ENCODE measurements at places on chromosomes 6 and 20.

GRCh38 chr20:48635791-48636267 is 192.0 kb downstream of the PREX1 start:
- peak; percentile 85 for DNase-seq

- no peak for DNase-seq
Measured at GRCh38 chr20:57553376-57554018, 7.4 kb upstream of the PCK1 start.

DNA sequence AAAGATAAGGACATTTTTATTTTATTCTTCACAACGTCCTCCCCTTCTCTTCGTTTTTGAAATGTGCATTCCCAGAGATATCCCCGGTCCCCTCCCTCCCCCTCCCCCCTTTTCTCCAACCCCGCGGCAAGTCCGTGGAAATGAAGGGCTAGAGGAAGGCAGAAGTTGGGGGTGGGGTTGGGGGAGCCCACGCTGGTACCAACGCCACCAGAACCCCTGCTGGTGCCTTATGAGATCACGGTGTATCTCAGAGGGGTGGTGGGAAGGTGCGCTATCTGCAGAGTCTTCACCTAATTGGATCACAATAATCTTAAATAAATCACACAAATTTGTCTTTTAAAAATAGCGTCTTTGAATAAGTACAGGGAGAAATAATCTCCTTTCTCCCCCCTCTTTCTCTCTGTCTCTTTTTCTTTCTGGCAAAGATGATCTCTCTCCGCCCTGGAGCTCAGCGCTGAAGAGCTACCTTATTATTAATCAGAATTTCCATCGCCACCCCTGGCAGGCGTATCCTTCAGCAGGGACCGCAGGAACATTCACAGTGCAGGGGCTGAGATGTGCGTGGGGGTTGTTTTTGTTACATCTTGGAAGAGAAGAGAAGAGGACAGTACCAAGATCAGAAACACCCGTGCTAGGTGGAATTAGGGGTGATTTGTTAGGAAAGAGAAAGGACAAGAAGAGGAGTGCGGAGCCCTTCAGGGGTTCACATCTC is 915 bp downstream of the CLVS2 start:
- DNase-seq = no peak

DNA sequence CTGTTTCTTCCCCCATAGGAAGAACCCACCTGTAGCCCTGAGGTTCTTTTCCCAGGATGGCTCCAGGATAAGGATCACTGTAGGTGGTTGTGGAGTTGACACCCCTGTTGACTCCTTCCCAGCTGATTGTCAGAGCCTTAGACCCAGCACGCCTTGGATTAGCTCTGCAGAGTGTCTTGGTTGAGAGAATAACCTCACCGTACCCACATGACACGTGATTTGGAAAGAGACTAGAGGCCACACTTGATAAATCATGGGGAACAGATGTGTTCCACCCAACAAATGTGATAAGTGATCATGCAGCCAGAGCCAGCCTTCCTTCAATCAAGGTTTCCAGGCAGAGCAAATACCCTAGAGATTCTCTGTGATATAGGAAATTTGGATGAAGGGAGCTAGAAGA is 12.2 kb downstream of the BTN3A1 start:
- DNase-seq = no peak

GRCh38 chr6:138862456-138862855 is 66.6 kb downstream of the ECT2L start:
- no peak for DNase-seq

- DNase-seq = peak; percentile 69
Measured at GRCh38 chr20:37564388-37565133, 36.9 kb upstream of the BLCAP start.

GRCh38 chr6:17392978-17393891 is at the start of gene CAP2:
Gene CAP2 (plus strand): TSS chr6:17393595. CDS start chr6:17421556, 27,961 bp downstream.
- peak; percentile 82 for DNase-seq

DNA sequence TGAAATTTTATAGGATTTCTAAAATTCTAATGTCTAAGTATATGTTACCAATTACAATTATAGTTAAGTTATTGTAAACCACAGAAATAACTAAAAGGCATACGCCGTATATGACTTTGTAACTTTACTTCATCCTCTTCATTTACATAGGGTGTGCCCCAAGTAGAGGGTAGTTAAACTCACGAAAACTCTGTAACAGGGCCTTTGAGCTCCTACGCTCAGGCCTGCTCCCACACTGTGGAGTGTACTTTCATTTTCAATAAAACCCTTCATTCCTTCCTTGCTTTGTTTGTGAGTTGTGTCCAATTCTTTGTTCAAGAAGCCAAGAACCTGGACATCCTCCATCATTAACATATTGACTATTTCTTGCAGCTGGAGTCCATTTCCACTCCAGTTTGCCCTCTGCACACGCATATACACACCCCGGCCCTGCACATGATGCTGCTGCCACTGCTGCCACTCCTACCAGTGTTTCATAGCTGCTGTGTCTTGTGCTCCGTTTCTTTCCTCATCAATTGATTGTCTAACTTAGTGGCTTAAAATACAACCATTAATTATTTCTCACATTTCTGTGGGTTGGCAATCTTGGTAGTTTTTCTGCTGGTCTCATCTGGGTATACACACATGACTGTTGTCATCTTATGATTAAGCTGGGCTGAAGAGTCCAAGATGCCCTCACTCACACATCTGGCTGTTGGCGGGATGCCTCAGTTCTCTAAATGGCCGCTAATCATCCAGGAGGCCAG is 33.0 kb upstream of the SCP2D1 start:
- DNase-seq = no peak

DNA sequence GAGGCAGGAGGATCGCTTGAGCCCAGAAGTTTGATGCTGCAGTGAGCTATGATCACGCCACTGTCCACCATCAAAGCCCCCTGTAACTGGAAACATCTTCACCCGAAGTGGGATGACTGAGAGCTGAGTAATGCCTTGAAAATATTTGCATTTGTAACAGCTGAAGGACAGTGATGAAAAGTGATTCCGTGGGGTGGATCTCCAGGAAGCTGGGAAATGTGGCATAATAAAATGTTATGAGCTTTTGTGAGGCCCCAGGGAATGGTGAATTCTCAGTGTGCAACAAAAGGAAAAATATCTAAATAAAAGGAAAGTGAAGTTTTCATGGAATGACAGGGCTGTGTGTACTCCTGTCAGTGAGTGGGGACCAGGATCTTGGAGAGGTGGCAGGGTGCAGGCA is 92.0 kb downstream of the JAG1 start:
- DNase-seq = no peak

All from hepatic stellate cell (primary cell).